Stimulated activated CD8-positive, alpha-beta memory T cell treated with anti-CD3 and anti-CD28 coated beads, Interleukin-7, amount 100 ng/mL, for 48 hours (primary cell): ENCODE measurements at places on chromosomes 3 and 15.
A peak's percentile ranks its signal among the peaks of the same experiment; 100 is the strongest.

- no peak for DNase-seq
Measured at GRCh38 chr3:62361261-62361660, 12.1 kb downstream of the FEZF2 start.

DNA sequence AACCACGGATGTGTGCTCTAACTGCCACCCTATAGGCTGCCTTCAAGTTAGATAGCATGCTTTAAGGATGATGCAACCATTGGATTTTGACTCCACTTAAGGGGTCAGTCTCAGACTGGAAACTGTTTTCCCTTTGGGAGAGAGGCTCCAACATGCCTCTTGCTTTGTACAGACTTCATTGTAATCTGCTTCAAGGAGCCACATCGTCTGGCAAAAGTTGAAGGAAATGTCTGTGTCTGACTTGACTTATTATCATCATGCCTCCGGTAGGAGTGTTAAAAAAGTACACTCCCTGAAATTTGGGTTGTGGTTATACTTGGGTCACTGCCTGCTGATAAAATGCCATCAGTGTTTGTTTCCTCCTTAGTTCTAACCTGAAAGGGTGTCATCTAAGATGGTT is 245.4 kb upstream of the CDIN1 start:
- DNase-seq = no peak

DNA sequence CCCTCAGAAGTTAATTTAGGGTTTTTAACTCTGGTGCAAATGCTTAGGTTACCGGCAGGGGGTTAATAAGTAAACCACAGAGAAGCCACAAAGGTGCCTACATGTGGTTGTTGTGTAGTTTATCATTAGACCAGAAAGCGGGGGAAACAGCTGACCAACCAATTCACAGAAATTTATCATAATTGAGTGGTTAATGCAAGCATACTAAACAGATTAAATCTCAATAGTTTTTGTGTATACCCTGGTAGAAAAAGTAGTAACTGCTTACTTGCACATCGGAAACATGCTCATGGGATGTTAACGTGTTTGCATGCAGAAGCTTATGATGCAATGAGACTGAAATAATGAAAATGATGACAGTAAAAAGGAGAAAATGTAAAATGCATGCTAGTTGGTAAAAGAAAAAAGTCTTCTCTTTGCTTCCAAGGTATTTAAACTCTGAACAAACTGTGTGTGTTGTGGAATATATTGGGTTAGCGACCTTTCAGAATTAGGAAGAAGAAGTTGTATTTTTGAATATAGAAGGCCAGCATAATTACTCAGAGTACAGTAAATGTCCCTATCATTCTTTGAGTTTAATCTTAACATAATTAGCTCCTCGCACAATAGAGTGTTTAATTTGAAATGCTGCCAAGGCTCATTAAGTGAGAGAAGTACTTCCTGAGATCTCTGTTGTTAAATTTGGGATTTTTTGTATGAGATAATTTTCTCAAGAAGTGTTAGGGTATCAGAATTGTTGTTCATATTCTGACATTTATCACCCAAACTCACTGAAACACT is 316.2 kb downstream of the PTPRG start:
- no peak for DNase-seq

DNA sequence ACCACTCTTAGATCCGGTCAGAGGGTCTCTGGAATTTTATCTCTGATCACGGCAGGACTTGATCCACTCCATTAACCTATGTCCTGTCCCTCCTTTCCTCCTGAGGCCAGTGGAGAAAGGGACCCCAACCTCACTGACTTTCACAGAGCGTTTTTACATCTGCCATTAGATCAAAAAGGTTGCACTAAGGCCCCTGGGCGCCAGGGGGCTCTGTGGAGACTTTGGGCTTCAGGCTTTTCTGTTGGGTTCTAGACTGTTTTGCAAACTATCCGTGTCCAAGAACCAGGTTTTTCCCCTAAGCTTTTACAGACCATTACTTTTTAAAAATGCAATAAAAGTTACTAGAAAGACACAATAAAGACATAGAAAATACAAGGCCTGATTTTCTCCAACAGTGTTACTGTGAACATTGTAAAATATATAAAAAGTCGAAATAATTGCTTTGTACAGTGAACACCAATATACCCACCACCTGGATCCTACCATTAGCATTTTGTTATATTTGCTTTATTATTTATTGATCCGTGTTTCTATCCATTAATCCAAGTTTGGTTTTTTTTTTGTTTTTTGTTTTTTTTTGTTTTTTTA is 159.7 kb downstream of the POLR2M start:
- DNase-seq = peak; percentile 9

DNA sequence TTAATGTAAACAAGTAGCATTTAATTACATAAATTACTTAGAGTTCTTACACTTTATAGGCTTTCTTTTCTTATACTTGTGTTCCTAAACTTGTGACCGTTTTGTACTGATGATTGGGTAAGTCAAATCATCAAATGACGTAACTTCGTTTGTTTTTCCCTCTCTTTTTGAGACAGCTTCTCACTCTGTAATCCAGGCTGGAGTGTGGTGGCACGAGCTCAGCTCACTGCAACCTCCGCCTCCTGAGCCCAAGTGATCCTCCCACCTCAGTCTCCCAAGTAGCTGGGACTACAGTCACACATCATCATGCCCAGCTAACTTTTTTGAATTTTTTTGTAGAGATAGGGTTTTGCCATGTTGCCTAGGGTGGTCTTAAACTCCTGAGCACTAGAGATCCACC is 226.0 kb downstream of the TCF12 start:
- DNase-seq = no peak

DNA sequence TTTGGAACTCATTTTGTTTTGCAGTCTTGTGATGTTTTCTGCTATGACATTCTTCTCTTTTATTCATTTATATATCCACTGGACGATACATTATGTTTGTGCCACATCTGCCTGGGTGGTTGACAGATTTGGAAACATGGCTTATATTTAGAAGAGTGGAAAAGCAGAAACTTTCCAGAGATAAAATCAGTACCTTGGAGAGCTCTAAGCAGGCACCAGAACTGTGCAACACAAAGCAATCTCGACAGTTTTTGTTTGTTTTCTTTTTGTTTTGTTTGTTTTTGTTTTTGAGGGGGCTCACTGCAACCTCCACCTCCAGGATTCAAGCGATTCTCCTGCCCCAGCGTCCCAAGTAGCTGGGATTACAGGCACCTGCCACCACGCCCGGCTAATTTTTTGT is 45.5 kb downstream of the SYN2 start:
- no peak for DNase-seq

GRCh38 chr3:106183762-106184391 is 315.1 kb upstream of the CBLB start:
- no peak for DNase-seq

GRCh38 chr3:62097121-62097520 is 276.2 kb downstream of the FEZF2 start:
- DNase-seq = no peak

DNA sequence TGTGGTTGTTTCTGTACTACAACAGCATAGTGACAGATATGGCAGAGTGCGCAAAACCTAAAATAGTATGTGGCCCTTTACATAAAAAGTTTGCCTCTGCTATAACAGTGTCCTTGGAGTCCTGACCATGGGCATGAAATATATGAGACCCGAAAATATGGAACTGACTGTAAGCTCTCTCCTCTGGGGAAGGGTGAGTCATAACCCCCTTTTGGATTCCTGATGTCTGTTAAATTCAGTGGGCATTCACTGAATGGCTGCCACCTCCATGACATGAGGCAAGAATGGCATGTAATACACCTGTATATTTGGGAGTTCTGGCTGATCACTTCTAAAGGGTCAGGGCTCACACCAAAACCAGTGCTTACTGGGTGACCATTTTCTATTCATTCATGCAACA is 6.1 kb downstream of the TBC1D2B start:
- DNase-seq = no peak
